ENCODE measurements at places on chromosomes 11 and 22. TPM values are rescaled to one million over a fixed set of nuclear protein-coding genes. Genes with fewer than 3 reads are reported as not detected.

- DNase-seq, result no peak
Observed at GRCh38 chr22:31917227-31917921, 27.0 kb upstream of the YWHAH start.

DNA sequence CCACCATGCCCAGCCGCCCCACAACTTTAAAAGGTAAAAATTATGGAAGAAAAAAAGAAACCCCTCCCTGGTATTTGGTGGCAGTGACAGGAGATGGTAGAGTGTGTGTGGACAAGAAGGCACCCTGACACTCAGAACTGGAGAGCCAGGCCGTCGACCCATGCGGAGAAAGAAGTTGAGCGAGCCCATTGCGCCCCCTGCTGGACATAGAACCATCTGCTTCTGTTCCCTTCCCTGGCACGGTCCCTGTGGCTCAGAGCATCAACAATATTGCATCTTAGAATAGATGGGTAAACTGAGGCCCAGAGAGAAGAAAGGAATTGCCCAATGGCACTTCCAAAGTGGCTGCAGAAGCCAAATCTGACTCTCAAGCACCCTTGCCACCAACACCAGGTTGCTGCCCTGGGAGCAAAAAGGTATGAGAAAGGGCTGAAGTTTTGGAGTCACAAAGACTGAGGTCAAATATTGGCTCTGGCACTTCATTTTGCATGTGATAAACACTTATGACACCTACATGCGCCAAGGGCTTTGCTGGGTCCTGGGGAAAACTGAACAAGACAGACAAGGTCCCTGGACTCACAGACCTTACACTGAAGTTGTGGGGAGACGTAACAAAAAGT lies 8.6 kb downstream of the MRPL11 start:
- peak; percentile 84 for DNase-seq

- DNase-seq, result no peak
Observed at GRCh38 chr11:78295991-78296930, 107.5 kb downstream of the USP35 start.

DNA sequence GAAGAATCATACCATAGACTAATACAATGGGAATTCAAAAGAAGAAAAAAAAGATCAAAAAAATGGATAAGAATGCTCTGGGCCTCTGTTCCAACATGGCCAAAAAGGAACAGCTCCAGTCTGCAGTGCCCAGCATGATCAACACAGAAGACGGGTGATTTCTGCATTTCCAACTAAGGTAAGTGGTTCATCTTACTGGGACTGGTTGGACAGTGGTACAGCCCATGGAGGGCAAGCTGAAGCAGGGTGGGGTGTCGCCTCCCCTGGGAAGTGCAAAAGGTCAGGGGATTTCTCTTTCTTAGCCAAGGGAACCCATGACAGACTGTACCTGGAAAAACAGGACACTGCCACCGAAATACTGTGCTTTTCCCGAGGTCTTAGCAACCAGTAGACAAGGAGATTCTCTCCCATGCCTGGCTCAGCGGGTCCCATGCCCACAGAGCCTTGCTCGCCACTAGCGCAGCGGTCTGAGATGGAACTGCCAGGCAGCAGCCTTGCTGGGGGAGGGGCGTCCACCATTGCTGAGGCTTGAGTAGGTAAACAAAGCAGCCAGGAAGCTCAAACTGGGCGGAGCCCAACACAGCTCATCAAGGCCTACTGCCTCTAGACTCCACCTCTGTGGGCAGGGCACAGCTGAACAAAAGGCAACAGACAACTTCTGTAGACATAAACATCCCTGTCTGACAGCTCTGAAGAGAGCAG lies 428.4 kb downstream of the MN1 start:
- DNase-seq, result peak; percentile 58

DNA sequence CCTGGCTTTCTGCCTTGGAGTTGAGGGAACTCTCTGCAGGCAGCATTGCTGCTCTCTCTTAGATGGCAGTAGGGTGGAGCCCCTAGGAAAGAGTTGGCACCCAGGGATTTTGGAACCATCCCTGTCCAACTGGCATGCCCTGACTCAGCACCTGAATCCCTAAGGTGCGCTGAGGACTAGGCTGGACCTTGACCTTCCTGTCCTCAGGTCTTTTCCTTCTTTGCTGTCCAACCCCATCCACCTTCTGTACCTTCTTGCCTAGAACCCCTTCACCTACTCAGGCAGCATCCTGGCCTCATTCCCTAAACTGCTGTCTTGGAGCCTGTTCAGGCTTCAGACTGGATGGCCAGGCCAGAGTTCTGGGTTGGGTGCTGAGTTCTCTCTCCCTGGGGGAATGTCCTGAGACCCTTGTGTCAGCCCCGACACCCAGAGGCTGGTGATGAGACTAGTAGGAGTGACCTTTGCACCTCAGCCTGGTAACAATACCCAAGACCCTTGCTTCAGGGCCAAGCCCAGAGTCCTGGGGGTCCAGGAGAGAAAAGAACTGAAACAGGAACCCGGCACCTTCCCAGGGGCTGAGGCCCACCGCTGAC lies 2.5 kb upstream of the POLD4 start:
- no peak for DNase-seq

The SLC22A8 gene
- total RNA-seq, result not detected

The OR52A1 gene
- not detected for total RNA-seq

The NAA40 gene
- 10.0 TPM for total RNA-seq

The OR52I1 gene
- not detected for total RNA-seq

The ABCG4 gene
- total RNA-seq, result 0.05 TPM
